ENCODE measurements at places on chromosomes 5 and 9.

DNA sequence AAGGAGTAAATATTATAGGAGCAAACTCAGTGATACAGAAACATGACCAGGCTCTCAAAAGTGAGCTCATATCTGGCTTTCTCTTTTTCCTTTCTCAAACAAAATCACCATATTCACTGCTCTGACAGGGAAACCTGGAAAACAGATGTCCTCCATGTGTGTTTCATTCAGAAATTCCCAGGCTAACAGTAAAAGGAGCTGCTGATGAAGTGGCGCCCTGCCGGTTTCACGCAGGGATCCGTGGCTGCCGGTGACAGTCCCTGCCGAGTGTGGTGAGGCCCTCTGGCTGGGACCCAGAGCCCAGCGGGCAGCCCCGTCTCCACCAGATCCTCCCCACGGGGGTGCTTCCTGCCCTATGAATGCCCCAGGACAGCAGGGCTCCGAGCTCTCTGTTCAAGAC lies 208.1 kb downstream of the GNA14 start:
- DNase-seq = no peak

DNA sequence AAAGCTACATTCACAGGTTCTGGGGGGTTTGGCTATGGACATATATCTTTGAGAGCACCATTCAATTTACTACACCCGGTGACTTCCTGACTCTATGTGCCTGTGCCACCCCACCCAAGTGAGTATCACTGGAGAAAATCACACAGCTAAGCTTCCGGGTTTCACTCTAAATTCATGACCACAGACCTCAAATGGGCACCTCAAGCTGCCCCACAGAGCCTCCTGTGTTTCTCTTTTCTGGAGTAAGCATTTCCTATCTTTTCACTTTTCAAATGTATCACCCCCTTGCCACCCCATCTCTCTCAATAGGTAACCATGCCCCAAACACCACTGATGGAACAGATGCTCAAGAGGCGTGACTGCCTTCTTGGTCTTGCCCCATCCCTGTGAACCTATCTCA lies 49.2 kb upstream of the NEK6 start:
- DNase-seq = no peak

DNA sequence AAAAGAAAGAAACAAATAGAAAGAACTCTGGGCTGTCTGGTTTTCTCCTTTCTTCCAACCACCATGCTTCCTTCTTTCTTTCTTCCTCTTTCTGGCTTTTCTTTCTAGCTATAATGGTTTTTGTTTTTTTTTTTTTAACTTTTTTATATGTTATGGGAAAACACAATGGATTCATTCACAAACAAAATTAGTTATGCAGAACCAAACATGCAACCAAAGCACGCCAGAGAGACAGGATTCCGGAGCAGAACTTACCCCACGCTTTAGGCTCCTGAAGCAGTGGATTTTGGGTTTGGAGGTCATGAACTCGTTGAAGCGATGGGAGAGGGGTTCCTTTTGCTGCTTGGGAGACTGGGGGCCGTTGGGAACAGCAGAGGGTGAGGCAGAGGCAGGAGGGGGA lies 88.3 kb downstream of the USP20 start:
- DNase-seq = no peak

GRCh38 chr9:28456861-28457260 lies 883.6 kb upstream of the C9orf72 start:
- no peak for DNase-seq

GRCh38 chr9:37971108-37971459 lies 67.2 kb upstream of the SLC25A51 start:
- DNase-seq = no peak

- DNase-seq = no peak
These were observed 82.5 kb upstream of the ZNF169 start for GRCh38 chr9:94176608-94177007.

DNA sequence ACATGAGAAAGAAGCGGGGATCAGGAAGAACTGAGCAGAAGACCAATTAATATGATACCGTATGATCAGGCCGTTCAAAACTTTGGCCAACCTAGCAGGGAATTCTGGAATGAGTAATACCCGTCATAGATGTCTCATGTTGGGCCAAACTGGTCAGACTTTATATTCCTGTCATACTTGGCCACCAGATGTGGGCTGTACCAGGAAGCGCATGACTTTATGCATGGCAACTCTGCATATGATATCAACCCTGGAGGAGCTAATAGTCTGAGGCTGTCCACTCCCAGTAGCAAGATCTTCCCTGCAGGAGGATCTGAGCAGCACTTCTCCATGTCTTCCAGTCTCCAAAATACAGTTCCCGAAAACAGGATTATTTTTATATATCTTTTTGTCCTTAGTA lies 68.5 kb upstream of the NAA35 start:
- DNase-seq = no peak

DNA sequence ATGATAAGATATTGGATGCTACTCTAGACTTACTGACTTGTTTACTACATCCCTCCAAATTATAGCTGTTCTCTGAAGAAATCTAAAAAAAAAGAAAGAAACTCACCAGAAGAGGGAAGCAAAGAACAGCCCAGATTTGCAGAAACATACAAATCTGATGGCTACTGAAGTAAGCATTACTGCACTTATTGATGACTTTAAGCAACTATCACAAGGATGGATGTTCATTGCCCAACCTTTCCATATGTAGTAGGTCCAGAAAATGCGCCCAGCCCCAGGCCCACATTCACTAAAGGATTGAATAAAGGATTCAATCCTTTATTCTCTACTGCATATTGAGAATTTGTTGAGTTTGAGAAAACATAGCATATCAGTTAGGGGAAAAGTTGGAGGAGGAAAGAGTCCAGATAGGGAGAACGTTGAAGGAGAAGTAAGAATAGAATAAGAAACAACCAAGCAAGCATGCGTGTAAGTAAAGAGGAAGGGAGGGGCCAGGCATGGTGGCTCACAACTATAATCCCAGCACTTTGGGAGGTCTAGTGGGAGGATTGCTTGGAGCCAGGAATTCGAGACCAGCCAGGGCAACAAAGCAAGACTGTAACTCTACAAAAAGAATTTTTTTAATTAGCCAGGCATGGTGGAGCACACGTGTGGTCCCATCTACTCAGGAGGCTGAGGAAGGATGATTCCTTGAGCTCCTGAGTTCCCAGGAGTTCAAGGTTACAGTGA lies 33.8 kb upstream of the DTWD2 start:
- no peak for DNase-seq

DNA sequence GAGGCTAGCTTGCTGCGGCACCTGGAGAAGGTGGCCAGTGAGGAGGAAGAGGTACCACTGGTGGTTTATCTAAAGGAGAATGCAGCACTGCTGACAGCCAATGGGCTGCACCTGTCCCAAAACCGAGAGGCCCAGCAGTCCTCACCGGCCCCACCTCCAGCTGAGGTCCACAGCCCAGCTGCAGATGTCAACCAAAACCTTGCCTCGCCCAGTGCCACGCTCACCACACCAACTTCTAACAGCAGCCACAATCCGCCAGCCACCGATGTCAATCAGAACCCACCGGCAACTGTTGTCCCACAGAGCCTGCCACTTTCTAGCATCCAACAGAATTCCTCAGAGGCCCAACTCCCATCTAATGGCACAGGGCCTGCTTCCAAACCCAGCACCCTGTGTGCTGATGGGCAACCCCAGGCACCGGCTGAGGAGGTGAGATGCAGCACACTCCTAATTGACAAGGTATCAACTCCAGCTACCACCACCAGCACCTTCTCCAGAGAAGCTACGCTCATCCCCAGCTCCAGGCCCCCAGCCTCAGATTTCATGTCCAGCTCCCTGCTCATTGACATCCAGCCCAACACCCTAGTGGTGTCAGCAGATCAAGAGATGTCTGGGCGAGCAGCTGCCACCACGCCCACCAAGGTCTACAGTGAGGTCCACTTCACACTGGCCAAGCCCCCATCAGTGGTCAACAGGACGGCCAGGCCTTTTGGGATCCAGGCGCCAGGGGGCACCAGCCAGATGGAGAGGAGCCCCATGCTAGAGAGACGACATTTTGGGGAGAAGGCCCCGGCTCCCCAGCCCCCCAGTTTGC lies 8.0 kb downstream of the SYNPO start:
- DNase-seq = no peak

GRCh38 chr9:32306006-32306405 lies 78.4 kb upstream of the ACO1 start:
- DNase-seq = no peak

- peak; percentile 93 for DNase-seq
These were observed at the start of gene MARCHF3 for GRCh38 chr5:127030259-127031146. Gene MARCHF3, minus strand, starts transcription at chr5:127030558. Its CDS starts 112,387 bp downstream, at chr5:126918171.

GRCh38 chr9:6080154-6080716 lies 64.8 kb upstream of the RANBP6 start:
- DNase-seq = no peak

- no peak for DNase-seq
These were observed 3.0 kb upstream of the CTSV start for GRCh38 chr9:97041898-97042297.

DNA sequence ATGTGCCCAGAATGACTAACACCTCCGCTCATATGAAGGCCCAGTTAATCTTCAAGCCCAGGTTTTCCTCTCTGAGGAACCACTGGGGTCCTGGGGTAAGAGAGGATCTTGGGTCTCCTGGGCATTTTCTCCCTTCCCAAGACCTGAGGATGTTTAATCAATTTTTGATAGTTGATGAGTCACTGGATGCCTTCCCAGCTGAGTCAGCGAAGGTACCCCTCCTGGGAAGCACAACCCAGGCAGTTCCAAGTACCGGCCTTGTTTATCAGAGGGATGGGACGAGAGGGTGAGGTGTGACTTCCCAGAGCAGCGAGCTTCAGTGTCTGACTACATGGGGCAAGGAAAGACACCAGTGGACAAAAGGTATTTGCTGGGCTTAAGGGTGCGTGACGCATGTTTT lies 119.6 kb upstream of the IL12B start:
- DNase-seq = peak; percentile 12

DNA sequence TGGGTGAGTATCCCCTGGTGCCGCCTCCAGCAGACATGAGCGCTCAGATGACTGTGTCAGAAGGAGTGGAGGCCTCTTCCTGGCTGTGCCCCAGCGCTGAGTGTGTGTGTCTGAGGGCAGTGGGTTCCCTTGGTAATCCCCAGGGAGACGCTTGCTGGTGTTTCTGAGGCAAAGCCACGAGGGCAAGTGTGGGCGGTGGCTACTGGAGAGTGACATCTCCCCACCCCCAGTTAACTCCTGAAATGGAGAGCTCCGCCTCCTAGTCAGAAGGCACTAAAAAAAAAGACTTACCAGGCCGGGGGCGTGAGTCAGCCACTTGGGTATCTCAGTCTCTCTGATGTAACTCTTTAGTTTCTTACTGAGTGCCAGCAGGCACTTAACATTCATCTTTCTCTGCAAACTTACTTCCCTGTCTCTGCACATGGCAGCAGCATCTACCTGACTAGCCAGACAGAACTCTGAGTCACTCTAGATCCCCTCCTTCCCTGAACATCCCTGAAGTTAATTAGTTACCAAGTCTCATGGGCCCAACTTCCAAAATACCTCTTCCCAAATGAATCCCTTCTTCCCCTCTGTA lies 19.3 kb downstream of the ORM2 start:
- DNase-seq = no peak

DNA sequence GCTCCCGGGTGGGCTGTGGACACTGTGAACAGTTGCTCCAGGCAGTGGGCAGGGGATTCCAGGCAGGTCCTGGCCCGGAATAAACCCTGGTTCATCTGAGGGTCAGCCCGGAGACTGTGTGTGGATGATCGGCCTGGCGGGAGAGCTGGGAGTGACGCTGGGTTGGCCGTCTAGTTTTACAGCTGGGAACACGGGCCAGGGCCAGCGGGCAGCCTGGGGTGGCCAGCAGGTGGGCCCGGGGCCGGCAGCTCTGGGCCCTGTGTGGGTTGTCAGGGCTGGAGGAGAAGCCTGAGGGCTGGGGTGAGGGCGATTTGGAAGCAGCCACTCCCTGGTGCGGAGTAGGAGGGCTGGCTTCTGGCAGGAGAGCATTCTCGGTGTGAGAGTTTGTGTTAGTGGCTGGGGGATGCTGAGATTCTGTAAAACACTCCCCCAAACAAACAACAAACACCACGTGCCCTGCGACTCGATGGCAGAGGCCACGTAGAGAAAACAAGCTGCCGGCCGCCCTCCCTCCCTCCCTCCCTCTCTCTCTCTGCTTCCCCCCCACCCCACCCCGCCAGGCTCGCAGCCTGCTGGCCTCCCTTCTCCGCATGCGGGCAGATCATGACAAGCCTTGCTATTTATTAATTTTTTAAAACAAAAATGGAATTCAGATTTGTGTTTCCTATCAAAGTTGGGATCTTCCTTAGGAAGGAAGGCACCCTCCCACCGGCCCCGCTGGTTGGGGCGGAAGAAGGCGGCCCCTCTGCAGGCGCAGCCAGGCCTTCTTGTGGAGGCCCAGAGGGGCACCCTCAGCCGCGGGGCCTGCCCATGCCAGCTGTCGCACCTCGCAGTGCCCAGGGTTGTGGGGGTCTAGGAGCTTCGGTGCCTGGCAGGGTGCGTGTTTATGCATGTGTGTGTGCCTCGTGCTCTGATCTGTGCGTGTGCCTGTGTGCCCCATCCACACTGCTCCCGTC lies 49.5 kb downstream of the RXRA start:
- DNase-seq = no peak

GRCh38 chr5:35331956-35332950 lies 102.0 kb upstream of the PRLR start:
- no peak for DNase-seq

GRCh38 chr9:13282998-13283397 lies 3.5 kb upstream of the MPDZ start:
- no peak for DNase-seq

GRCh38 chr9:134296301-134297082 lies 29.8 kb upstream of the RXRA start:
- DNase-seq = no peak

GRCh38 chr5:102380174-102380573 lies 84.1 kb upstream of the SLCO4C1 start:
- DNase-seq = no peak

DNA sequence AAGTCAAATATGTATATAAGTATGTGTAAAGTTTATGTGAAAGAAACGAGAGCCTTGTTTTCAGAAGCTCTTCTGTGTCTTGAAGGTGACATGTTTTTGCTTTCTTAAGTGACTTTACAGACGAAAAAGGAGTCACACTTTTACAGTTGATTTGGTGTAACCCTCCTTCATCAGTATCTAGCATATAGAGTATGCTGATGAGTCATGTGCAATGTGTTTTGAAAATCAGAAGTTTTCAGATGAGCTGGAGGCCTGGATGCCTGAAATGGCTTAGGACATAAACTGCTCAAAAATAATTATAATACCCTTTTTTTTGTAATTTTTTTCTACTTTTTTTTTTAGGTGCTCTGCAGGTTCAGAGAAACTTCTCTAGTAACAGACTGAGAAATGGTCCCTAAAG lies 209.5 kb downstream of the CD180 start:
- DNase-seq = no peak

DNA sequence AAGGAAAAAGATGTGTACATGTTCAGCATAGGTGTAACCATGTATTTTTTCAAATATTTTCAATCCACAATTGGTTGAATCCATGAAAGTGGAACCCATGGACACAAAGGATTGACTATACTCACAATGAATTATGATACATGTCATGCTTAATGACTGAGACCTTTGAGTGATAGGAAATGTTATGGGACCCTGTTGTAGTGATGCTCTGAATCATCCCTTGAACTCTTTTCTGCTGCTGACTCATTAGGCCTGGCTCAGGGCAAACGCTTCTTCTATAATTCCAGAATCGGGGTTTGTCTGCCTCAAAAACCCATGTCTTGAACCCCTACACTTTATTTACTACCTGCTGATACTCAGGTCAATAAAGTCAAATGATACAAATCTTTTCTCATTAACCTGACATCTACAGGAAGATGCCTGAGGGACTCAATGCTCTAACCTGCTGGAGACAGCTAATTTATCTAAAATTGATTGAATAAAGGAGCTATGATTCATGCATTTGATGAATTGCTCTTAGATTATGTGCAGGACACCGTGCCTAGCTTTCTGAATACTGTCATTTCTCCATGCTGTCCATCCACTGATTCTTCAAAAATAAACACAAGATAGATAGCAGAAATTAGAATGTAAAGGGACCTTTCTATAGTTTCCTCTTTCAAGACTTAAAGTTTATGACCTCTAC lies 260.1 kb downstream of the PRELID2 start:
- DNase-seq = no peak
